Karpas-422 (cell line): ENCODE measurements at places on chromosomes 1 and 21.

- H3K27ac ChIP-seq: no peak overlapping the region
- H3K36me3 ChIP-seq: no peaks in the 10 kb centered on the region
- H3K4me3 ChIP-seq: no peak overlapping the region
- no peak for DNase-seq
- no peaks in the 10 kb centered on the region for H3K27me3 ChIP-seq
Measured at GRCh38 chr21:22763442-22763841, 1765.2 kb downstream of the NCAM2 start.

GRCh38 chr1:111221276-111221632 lies 6.3 kb upstream of the CHI3L2 start:
- no peaks in the 10 kb centered on the region for H3K36me3 ChIP-seq
- H3K4me1 ChIP-seq: peaks cover 72% of the 10 kb centered on the region
- H3K27ac ChIP-seq: peak overlapping the region; percentile 96
- H3K27me3 ChIP-seq: no peaks in the 10 kb centered on the region
- DNase-seq: no peak
- H3K4me3 ChIP-seq: peak overlapping the region; percentile 36; the same call in 1 of the 2 replicates

DNA sequence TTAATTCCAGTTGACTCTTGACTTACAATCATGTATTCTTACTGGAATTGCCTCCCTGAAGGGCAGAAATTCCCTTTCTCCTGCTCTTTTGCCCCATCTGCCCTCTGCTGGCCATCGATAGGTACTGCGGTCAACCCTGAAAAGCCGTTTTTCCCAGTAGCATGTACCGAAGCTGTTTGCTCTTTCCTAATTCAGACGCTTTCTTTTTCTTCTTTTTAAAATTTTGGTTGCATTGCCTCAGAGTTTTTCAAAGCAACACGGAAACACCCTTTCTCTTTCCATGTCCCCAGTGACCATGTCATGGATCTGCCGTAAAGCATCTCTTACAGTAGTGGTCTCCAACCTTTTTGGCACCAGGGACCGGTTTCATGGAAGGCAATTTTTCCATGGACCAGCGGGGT lies 164.2 kb upstream of the C1orf21 start:
- H3K4me1 ChIP-seq: no peaks in the 10 kb centered on the region
- no peaks in the 10 kb centered on the region for H3K36me3 ChIP-seq
- peak; percentile 71 for DNase-seq
- H3K4me3 ChIP-seq: no peak overlapping the region
- no peak overlapping the region for H3K27ac ChIP-seq

- no peaks in the 10 kb centered on the region for H3K27me3 ChIP-seq
- H3K4me3 ChIP-seq: no peak overlapping the region
- H3K4me1 ChIP-seq: no peaks in the 10 kb centered on the region
- H3K27ac ChIP-seq: no peak overlapping the region
- no peak for DNase-seq
Measured at GRCh38 chr1:30129421-30130055, 593.8 kb downstream of the MATN1 start.

- H3K4me3 ChIP-seq: no peak overlapping the region
- no peak overlapping the region for H3K27ac ChIP-seq
- H3K27me3 ChIP-seq: no peaks in the 10 kb centered on the region
- DNase-seq: no peak
- H3K36me3 ChIP-seq: no peaks in the 10 kb centered on the region
- no peaks in the 10 kb centered on the region for H3K4me1 ChIP-seq
Measured at GRCh38 chr21:16124378-16125138, 394.8 kb downstream of the USP25 start.

DNA sequence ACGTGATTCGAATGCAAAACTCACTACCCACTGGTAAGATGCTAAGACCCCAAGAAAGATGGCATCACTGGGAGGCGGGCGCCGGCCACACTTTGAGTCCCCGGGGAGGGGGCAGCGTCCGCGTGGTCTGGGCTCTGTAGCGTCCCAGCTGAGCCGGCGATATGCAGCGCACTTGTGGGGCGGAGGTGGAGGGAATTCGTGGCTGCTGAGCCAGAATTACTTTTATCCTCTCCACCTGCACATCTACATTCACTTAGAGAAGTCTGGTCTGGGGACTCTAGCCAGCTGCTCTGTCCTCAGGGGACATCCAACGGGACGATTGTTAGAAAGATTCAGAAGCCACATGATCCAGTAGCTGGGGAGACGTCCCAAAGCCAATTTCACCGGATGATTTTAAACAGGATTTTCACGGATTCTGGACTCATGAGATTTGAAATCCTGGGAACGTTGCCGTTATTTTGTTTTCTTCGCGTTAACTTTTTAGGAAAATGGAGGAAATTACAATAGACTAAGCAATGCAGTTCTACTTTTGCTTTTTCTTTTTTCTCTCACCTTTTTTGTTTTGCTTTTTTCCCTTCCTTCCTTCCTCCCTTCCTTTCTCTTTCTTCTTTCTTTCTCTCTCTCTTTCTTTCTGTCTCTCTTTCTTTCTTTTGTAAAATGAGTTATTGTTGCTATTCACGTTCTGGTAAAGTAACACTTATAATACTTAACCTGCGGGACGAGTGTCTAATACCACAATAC lies 1.3 kb downstream of the JAM2 start:
- H3K4me1 ChIP-seq: peaks cover 27% of the 10 kb centered on the region
- H3K27me3 ChIP-seq: peaks cover 2% of the 10 kb centered on the region; the same call in 1 of the 2 replicates
- H3K36me3 ChIP-seq: no peaks in the 10 kb centered on the region

- H3K4me1 ChIP-seq: no peaks in the 10 kb centered on the region
- H3K27me3 ChIP-seq: no peaks in the 10 kb centered on the region
- no peak for DNase-seq
- no peak overlapping the region for H3K4me3 ChIP-seq
- H3K27ac ChIP-seq: no peak overlapping the region
Measured at GRCh38 chr1:15393475-15394257, 16.0 kb upstream of the EFHD2 start.

GRCh38 chr1:112711041-112711440 lies 4.1 kb downstream of the PPM1J start:
- peaks cover 32% of the 10 kb centered on the region for H3K4me1 ChIP-seq
- H3K4me3 ChIP-seq: no peak overlapping the region
- H3K27ac ChIP-seq: no peak overlapping the region
- no peaks in the 10 kb centered on the region for H3K27me3 ChIP-seq
